NK-92 treated with Interleukin-12 subunit alpha and Interleukin-12 subunit beta, amount 100 ng/mL, for 24 hours (cell line): ENCODE measurements at places on chromosomes 3 and 15.

DNA sequence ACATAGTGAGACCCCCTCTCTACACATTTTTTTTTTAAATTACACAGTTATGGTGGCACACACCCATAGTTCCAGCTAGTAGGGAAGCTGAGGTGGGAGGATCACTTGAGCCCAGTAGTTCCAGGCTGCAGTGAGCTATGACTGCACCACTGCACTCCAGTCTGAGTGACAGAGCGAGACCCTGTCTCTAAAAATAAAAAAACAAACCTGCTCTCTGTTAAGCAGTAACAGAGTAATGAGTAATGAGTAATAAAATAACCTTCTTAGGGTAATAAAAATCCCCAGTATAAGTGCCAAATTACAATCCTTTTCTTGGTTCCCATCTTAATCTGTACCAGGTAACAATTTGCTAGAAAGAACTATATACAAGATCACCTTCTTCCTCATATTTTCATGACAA is 65.9 kb upstream of the PLXND1 start:
- DNase-seq: no peak

- no peak for DNase-seq
These were observed 16.6 kb downstream of the AQP9 start for GRCh38 chr15:58154769-58155168.

GRCh38 chr3:48962340-48962739 is 27.7 kb upstream of the P4HTM start:
- no peak for DNase-seq

DNA sequence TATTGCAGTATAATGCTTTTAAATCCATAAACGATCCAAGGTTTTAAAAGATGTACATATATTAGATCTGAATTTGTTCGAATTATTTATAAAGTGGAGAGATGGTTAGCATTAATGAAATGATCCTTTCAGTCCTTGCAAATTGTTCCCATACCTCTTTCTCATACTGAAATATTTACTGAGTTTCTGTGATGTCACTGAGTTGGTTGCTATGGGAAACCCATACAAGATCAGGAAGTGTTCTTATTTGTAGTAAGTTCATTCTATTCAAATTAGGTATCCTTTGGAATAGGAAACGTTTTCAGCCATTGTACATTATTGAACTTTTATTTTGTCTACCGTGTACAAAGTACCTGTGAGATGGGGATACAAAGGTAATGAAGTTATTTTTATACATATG is 73.2 kb upstream of the CHL1 start:
- no peak for DNase-seq

GRCh38 chr3:186922790-186923189 is 7.5 kb upstream of the ST6GAL1 start:
- DNase-seq: no peak

GRCh38 chr15:48811325-48811958 is 573 bp upstream of the CEP152 start:
- no peak for DNase-seq

- no peak for DNase-seq
These were observed 231.3 kb upstream of the SATB1 start for GRCh38 chr3:18656410-18656809.

- DNase-seq: no peak
These were observed 3.4 kb downstream of the PIGZ start for GRCh38 chr3:196965112-196965803.

DNA sequence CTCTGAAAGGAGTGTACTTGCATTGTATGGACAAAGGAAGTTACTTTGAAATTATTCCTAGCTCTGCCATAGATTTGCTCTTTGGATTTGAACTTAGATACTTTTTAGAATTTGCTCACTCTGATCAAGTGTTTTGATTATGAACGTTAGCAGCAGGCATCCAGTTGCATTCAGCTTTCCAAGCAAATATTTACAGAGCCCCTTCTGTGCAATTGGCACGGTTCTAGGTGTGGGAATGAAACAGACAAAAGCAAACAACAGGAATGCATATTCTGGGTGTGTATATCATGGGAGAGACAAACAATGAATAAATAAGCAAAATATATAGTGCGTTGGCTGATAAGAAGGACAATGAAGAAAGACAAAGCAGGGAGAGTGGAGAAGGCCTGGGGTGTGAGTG is 125.5 kb upstream of the ADAMTS9 start:
- DNase-seq: no peak

- no peak for DNase-seq
These were observed 33.0 kb downstream of the NME9 start for GRCh38 chr3:138296639-138297038.
